Epithelial cell of proximal tubule (primary cell): ENCODE measurements at places on chromosomes 4 and X. TPM values are rescaled to one million over a fixed set of nuclear protein-coding genes. Genes with fewer than 3 reads are reported as not detected.

DNA sequence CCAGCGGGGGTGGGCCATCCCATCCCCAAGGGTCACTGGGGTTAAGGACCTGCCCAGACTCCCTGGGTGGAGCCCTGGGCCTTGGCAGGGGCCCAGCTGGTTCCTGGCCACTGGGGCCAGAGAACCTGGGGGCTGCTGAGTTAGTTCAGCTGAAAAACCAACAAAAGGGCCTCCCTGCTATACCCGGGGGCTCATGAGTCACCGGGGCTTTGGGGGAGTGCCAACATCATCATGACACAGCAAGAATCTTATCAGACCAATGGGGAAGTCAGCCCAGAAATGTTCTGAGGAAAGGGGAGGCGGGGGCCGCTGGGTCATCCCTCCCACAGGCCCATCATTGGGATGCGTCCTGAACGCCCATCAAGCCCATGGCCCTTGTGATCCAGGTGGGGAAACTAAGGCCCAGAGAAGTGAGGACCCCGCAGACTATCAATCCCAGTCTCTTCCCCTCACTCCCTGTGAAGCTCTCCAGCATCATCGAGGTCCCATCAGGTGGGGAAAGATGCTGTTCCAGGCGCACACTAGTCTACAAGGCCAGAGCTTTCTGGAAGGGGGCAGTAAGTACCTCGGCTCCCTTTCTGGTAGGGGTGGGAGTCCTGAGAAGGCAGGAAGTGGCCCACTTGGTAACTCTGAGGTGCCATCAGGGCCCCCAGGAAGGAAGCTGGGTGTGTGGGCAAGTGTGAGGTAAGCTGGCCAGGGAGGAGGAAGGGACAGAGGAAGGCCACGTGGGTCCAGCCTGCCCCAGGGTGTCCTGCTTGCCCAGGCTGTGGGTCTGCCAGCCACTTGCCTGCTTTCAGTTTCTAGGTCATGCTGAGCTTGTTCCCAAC lies 4.5 kb downstream of the G6PD start:
- no peak for DNase-seq

The KDR gene
- 0.29 and 1.4 TPM in 2 replicates for total RNA-seq

DNA sequence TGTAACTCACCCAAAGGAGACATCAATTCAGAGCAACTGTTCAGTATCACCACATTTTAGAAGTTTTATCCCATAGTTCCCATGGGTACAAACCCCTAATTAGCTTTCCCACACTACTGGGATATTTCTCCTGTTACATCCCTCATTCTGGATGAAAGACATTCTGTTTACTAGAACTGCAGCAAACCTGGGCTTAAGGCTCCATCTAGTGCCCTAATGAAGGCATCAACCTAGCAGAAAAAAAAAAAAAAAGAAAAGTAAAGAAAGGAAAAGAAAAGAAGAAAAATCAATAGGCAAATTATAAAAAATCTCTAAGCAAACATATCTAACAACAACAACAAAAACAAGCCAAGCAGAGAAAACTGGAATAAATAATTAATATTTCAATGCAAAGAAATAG lies 133.7 kb upstream of the CPXCR1 start:
- DNase-seq = no peak

The CLIC2 gene
- not detected in 2 replicates for total RNA-seq

GRCh38 chrX:7941390-7942042 lies 14.3 kb upstream of the PNPLA4 start:
- no peak for DNase-seq

The HTN3 gene
- total RNA-seq = not detected in 2 replicates

The HTN1 gene
- total RNA-seq = not detected in 2 replicates
